Tongue (tissue), 3 donors: ENCODE measurements at places on chromosomes 6 and 20. TPM values are rescaled to one million over a fixed set of nuclear protein-coding genes. Genes with fewer than 3 reads are reported as not detected.

KIFC1 gene
- total RNA-seq = 12.2 TPM

HLA-DRA gene
- 43.7 TPM for total RNA-seq

BPIFB1 gene
- total RNA-seq = 158 TPM

FAM83C gene
- total RNA-seq = 2.2 TPM

ZNF165 gene
- 0.72 TPM for total RNA-seq

PDYN gene
- not detected for total RNA-seq

TFAP2D gene
- not detected for total RNA-seq

COL9A3 gene
- 28.1 TPM for total RNA-seq

PTK6 gene
- total RNA-seq = 4.6 TPM

HLA-DOA gene
- total RNA-seq = 1.6 TPM

UQCC2 gene
- 11.9 TPM for total RNA-seq

GDAP1L1 gene
- not detected for total RNA-seq

OPN5 gene
- not detected for total RNA-seq
